ENCODE measurements at places on chromosomes 13 and 19. TPM values are rescaled to one million over a fixed set of nuclear protein-coding genes. Genes with fewer than 3 reads are reported as not detected.

CALR3 gene
- not detected for polyA plus RNA-seq

FSD1 gene
- 11.9 TPM for polyA plus RNA-seq

CDC42EP5 gene
- polyA plus RNA-seq: 24.7 TPM

PSG3 gene
- 0.39 TPM for polyA plus RNA-seq

PTGIR gene
- 27.8 TPM for polyA plus RNA-seq

FGF22 gene
- not detected for polyA plus RNA-seq

EDDM13 gene
- polyA plus RNA-seq: not detected

RNF113B gene
- polyA plus RNA-seq: not detected

All from BJ (cell line).